Retina (tissue), 1 donor: ENCODE measurements at places on chromosomes 5 and 9.

- DNase-seq, result no peak
Measured at GRCh38 chr5:360257-361027, 38.9 kb downstream of the AHRR start.

- no peak for DNase-seq
Measured at GRCh38 chr5:154309805-154310204, 119.3 kb downstream of the GALNT10 start.

GRCh38 chr5:52892242-52892878 lies 96.8 kb upstream of the ITGA2 start:
- DNase-seq, result no peak

DNA sequence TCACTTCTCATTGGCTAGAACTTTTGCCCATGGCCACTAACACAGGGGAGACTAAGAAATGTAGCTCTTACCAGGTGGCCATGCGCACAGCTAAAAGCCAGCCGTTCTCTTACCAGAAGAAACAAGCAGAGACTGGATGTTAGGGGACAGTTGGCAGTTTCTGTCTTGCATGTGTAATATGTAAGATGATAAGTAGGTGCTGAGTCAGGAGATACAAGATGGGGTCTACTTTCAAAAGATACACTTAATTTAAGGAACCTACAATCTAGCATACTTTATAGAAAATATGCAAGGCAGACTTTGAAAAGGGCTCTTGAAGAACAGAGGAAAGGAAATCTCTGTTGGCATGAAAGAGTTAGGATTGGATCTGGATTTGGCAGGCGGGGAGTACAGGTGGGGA lies 244.5 kb downstream of the ZSWIM6 start:
- DNase-seq, result no peak

GRCh38 chr9:98808411-98808815 lies 943 bp downstream of the GALNT12 start:
- no peak for DNase-seq

- DNase-seq, result peak; percentile 81
Measured at GRCh38 chr9:121807823-121808278, 156.4 kb downstream of the DAB2IP start.
